ENCODE measurements at places on chromosomes 5 and 9.

- DNase-seq, result no peak
Measured at GRCh38 chr9:127133739-127134167, 11.3 kb upstream of the ANGPTL2 start.

GRCh38 chr5:176733406-176734262 is 76.7 kb upstream of the UNC5A start:
- DNase-seq, result no peak

- peak; percentile 55 for DNase-seq
Measured at GRCh38 chr5:140239939-140240700, 62.8 kb downstream of the PFDN1 start.

DNA sequence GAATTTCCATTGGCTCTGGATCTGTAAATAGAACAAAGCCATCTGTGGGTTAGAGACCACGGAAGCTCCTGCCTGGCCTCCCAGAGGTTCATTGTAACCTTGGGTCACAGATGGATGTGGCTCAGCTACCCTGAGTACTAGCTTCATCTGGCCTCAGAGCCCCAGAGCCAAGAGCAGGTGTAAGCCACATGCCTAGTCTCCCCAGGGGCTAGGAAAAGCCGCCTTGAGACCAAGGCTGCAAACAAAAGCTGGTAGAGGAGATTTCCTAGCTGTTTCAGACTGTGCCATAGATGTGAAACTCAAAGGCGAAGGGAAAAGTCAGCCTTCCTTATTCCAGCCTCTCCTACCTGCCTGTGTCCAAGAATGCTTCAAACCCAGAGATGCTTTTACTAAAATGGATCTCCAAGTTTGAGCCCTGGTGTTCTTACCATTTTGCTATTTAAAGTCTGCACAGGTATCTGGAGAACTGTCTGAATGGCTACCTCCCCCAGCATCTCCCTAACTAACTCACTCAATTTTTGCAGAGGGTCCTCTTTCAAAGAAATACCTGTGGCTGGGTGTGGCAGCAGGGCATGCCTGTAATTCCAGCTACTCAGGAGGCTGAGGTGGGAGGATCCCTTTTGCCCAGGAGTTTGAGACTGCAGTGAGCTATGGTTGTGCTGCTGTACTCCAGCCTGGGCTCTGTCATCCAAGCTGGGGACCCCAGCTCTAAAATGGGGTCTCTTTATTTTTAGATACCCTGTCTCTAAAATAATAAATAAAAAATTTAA is 42.3 kb upstream of the MAP1B start:
- no peak for DNase-seq

- DNase-seq, result no peak
Measured at GRCh38 chr5:42570966-42571960, 148.0 kb downstream of the GHR start.
